ENCODE measurements at places on chromosomes 6 and 20. TPM values are rescaled to one million over a fixed set of nuclear protein-coding genes. Genes with fewer than 3 reads are reported as not detected.

The GSTA1 gene
- 0.60 TPM for polyA plus RNA-seq

The POU5F1 gene
- polyA plus RNA-seq, result 1.3 TPM

The CDH4 gene
- polyA plus RNA-seq, result 1.4 TPM

The CST3 gene
- polyA plus RNA-seq, result 114 TPM

The ENPP4 gene
- 40.8 TPM for polyA plus RNA-seq

The BHLHE23 gene
- polyA plus RNA-seq, result not detected

The OXT gene
- polyA plus RNA-seq, result 0.27 TPM

- DNase-seq, result no peak
These were observed 17.3 kb upstream of the MCUR1 start for GRCh38 chr6:13831615-13832014.

- DNase-seq, result no peak
These were observed 151.9 kb upstream of the COL21A1 start for GRCh38 chr6:56399250-56399671.

DNA sequence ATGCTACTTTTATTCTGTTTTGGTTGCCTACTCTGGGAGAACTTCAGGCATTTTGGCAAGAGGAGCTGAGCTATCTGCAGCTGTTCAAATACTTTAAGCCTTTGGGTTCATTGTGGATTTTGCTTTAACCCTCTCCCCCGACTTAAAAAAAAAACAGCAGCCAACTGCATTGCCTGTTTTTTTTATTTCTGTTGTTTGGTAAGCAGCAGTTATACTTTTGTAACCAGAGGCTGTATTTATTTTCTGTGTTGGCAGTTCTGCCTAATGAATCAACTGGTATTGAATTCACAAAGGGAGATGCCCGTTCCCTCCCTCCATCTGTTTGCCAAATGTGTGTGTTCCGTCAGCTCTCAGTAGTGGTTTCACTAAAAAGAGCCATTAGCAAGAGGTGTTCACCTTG, 484.0 kb downstream of the UTRN start:
- DNase-seq, result peak; percentile 86

- no peak for DNase-seq
These were observed 83.6 kb downstream of the SCAND1 start for GRCh38 chr20:35870541-35871258.

DNA sequence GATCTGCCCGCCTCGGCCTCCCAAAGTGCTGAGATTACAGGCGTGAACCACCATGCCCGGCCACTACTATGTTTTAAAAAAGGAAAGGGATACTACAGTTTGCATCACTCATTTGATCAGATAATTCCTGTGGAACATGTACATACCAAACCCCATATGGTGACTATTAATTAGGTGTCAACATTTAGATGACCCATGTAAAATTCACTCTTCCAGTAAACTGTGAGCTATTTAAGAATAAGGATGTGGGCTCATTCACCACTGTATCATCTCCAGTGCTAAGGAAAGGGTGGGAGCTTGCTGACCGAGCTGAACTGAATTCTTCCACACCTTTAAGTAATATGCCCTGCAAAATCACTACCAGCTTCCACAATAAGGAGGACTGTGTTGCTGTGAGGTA, 127.5 kb downstream of the BTBD9 start:
- DNase-seq, result no peak

DNA sequence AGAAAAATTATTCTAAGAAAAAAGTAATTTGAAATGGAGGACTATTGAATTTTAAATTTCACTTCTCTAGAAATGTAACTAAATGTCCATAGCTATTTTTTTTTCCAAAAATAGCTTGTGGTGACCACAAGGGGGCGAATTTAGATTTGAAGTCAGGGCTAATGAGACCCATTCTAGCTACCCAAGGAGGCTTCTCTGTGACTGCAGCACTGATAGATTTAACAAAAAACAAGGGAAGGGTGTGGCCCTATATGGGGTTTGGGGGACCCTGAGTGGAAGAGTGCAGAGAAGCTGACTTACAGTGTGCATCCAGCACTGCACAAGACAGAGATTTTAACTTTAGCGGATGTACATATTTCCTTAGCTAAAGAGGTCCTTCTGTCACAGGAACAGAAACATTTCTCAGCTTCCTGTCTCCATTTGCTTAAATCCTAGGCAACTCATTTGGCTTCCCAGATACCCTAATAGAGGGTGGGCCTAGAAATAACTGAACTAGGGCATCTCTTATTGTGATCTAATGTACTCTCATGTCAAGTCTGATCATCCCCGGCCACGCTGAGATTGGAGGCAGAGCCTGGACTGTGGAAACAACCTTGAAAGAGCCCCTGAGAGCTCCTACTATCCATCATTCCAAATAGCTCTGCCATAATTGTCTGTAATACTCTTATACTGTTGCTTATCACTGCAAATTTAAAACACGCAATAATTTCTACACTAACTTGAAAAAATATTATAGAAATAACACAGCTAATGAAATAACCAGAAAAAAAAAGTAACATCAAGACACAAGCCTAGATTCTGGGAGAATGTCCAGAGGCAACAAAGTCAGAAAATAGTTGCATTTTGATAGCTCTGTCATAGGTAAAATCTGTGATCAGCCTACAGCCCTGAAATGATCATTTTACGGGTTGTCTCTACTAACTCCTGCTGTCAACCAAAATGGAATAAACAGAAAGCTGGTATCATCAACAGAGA, 93.6 kb downstream of the SNAP91 start:
- DNase-seq, result peak; percentile 33

DNA sequence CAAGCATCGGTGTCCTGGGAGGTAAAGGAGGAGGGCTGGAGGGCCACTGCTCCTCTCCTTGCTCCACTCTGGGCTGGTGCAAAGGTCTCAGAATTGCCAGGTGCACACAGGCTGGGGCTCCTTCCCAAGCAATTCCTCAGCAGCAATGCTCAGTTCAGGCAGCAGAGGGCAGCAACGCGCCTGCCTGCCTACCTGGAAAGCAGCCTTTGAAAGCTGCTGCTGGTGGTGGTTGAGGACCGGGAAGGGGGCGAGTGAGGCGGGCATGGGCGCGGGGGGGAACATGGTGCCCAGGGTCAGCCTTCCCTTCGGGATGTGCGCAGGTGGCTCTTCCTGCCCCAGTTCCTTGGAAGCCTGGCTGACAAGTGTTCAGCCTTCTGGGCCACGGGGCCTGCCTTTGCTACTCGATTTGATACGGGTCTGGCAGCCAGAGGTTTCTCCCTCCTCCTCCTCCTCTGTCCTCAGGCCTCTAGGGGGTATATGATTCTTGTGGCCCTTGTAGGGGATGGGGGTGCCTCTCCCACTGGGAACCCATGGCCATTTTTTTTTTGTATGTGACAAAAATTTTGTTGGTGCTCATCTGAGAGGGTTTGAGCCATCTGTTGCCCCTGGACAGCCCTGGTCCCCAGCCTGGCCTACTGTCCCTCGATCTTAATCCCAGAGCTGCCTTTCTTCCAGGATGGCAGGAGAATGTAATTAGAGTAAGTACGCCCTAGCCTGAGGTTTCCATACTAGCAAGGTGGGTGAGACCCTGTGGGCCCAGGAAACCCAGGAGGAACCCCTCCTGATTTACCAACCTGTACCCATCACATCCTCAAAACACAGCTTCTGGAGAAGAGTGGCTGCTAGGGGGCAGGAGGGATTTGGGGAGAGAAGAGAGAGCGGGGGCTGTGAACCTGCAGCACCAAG, 20.1 kb downstream of the MRPS18A start:
- peak; percentile 84 for DNase-seq

- DNase-seq, result no peak
These were observed 280.8 kb downstream of the FOXA2 start for GRCh38 chr20:22303523-22303922.

- DNase-seq, result peak; percentile 70
These were observed 50.0 kb upstream of the SCGN start for GRCh38 chr6:25601800-25602673.

GRCh38 chr20:62653951-62654685, 11.8 kb downstream of the SLCO4A1 start:
- DNase-seq, result no peak

- peak; percentile 7 for DNase-seq
These were observed 1019.3 kb upstream of the ADGRB3 start for GRCh38 chr6:67615796-67616195.
